ENCODE measurements at places on chromosomes 3 and 15.

GRCh38 chr15:80567721-80568157, 127.4 kb upstream of the ABHD17C start:
- peak; percentile 75 for DNase-seq

GRCh38 chr3:49007771-49008528, 759 bp downstream of the WDR6 start:
- DNase-seq: peak; percentile 83

- no peak for DNase-seq
Observed at GRCh38 chr3:14471690-14472089, 68.5 kb downstream of the GRIP2 start.

- DNase-seq: no peak
Observed at GRCh38 chr3:109278141-109278540, 38.2 kb downstream of the DPPA2 start.

- no peak for DNase-seq
Observed at GRCh38 chr15:78761020-78761419, 50.2 kb downstream of the ADAMTS7 start.

GRCh38 chr15:71117714-71118305, 2.5 kb downstream of the THSD4 start:
- DNase-seq: no peak

- DNase-seq: no peak
Observed at GRCh38 chr3:106882297-106882696, 494.9 kb upstream of the CCDC54 start.

- DNase-seq: peak; percentile 97
Observed at GRCh38 chr3:172129850-172130716, 90.7 kb downstream of the FNDC3B start.

GRCh38 chr3:175304404-175304803, 445.3 kb downstream of the NAALADL2 start:
- DNase-seq: no peak

- DNase-seq: peak; percentile 30
Observed at GRCh38 chr3:106725566-106725965, 651.7 kb upstream of the CCDC54 start.

GRCh38 chr3:138082992-138083386, 32.4 kb downstream of the DZIP1L start:
- no peak for DNase-seq

- DNase-seq: no peak
Observed at GRCh38 chr3:77539014-77539413, 499.1 kb downstream of the ROBO2 start.

All from GM04504 (cell line).